ENCODE measurements at places on chromosomes 11 and 22.

DNA sequence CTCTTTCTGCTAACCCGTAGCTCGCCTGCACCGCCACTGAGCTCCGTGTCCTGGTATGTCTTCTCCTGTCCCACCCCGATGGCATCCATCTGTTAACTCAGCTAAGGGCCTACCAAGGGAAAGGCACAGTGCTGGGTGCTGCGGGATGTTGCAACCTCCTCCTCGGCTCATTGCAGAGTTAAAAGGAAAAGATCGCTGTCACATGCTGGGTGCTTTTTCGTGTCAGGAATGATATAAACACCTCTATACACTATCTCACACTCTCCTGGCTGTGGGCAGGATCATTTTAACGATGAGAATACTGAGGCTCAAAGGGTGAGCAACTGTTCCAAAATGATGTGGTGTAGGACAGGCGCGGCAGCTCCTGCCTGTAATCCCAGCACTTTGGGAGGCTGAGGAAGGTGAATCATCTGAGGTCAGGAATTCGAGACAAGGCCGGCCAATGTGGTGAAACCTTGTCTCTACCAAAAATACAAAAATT, 10.1 kb downstream of the TXN2 start:
- DNase-seq = no peak

DNA sequence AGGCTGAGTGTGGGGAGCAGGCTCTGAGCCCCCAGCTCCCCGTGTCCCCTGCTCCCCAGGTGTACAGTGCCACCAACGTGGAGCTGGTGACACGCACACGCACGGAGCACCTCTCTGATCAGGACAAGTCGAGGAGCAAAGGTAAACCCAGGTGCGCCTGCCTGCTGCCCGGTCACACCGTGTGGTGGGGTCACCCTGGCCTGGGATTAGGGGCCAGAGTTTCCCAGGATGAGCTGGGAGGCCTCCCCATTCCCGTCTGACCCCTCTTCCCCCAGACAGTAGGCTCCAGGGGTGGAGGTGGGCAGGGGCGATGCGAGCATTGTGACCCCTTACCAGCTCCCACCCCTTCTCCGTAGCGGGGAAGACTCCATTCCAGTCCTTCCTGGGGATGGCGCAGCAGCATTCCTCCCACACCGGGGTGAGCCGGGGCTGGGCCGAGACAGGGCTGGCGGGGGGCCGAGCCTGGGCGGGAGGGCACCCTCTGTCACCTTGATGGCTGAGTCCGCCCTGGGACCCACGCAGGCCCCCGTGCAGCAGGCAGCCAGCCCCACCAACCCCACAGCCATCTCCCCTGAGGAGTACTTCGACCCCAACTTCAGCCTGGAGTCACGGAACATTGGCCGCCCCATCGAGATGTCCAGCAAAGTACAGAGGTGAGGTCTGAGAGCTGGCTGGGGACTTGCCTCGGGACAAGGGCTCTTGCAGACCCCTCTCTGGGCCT, 3.7 kb upstream of the SSH3 start:
- no peak for DNase-seq

- no peak for DNase-seq
Measured at GRCh38 chr11:96744697-96745096, 354.9 kb downstream of the JRKL start.

- DNase-seq = no peak
Measured at GRCh38 chr22:36144886-36145541, 15.5 kb downstream of the APOL3 start.

- DNase-seq = peak; percentile 64
Measured at GRCh38 chr22:41237707-41238569, 2.8 kb downstream of the CHADL start.

DNA sequence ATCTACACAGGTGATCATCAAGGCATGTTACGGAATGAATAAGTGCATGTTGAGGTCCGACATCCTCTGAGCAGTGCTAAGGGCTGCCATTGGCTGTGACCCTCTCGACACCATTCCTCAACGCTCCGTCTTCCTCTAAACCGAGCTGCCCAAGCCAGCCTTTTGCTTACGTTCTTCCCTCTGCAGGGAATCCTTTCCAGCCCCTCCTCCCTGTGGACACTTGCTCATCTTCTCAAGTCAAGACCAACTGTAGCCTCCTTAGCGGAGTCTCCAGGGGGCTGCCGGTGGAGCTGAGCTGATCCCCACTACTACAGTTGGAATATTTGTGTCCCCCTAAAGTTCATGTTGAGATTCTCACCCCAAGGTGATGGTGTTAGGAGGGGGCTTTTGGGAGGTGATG, 781.0 kb downstream of the TBC1D22A start:
- no peak for DNase-seq

DNA sequence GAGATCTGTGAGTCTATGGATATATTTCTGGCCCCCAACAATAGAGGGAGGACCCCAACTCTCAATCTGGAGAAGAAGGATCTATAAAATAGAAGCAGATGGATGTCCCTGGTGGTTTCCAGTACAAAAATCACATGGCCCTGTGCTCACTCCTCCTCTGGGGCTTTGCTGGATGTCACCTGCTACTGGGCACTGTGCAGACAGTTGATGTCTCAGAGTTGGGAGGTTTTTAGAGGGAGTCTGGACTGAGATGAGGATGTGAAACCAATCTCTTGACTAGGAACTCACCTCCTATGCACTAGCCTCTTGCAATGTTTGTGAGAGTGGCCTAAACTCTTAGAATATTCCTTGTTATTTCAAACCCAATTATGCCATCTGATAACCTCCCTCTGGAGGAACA, 107.2 kb downstream of the SCN3B start:
- DNase-seq = no peak

DNA sequence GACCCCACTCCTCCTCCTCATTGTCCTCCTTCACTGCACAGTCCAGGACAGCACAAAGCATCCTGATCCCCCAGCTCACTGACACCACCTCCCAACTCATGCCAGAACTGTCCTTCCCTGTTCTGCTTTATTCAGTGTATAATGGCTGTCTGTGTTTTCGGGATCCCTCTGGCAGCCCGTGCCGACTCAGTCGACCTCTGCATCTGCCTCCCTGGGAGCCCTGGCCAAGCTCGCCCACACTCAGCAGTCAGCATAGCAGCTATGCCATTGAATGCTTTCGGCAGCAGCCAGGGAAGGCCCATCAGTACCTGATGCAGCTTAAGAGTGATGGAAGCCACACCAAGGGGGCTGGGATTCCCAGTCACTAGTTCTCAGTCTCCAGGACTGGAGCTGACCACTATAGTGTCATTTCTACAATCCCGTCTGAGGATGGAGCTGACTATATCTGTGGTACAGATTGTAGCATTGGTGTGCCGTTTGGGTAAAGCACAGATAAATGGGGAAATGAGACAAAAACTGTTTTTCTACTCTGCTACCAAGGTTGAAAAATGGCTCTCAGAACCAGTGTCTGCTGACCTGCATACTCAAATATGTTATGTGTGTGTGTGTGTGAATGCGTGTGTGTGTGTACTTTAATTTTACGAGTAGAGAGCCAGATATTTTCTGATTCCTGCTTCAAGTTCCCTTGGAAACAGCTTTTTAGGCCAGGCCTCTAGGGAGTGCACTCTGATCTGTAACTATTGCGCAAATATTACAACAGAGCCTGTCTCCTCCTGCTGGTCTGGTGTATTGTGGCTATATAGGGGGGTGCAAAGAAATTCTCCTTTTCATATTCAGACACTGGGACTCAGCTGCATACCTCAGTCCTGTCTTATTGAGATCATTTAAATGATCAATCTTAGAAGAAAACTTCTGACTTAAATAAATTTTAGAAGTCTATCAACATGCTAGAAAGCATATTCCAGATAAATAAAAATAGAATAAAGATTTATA, 78.8 kb upstream of the TOP3B start:
- no peak for DNase-seq

DNA sequence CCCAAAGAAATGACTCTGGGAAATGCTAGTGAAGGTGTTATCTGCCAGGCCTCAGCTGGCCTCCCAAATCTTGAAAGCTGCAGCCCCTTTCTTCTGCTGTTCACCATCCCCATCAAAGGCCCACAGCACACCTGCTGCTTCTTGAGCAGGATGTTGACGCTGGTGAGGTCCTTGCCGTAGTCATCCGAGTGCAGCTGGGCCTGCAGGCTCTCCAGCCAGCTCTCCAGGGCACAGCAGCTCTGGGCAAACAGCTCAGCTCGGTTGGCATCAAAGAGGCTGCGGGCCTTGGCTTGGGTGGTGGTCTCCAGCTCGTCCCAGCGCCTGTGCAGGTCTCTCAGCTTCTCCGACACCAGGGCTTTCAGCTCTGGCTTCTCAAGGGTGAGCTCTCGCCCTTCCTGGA, 18.5 kb upstream of the RBM4B start:
- DNase-seq = no peak

- no peak for DNase-seq
Measured at GRCh38 chr11:122114976-122115375, 1.0 kb downstream of the BLID start.

GRCh38 chr11:116637766-116638165, 135.0 kb downstream of the BUD13 start:
- DNase-seq = no peak

GRCh38 chr11:66126808-66127555, 56.9 kb downstream of the PACS1 start:
- DNase-seq = peak; percentile 41

GRCh38 chr22:32079130-32080089, 36.3 kb downstream of the SLC5A1 start:
- DNase-seq = no peak

GRCh38 chr11:2406878-2407410, 6.4 kb downstream of the TSSC4 start:
- no peak for DNase-seq

All from stimulated activated CD4-positive, alpha-beta T cell treated with anti-CD3 and anti-CD28 coated beads, Interleukin-2, amount 100 ng/mL, for 48 hours (primary cell).